D341Med (cell line): ENCODE measurements at places on chromosomes 12 and 14.
A peak's percentile ranks its signal among the peaks of the same experiment; 100 is the strongest.

- DNase-seq, result no peak
Measured at GRCh38 chr14:33707716-33708115, 243.2 kb downstream of the EGLN3 start.

DNA sequence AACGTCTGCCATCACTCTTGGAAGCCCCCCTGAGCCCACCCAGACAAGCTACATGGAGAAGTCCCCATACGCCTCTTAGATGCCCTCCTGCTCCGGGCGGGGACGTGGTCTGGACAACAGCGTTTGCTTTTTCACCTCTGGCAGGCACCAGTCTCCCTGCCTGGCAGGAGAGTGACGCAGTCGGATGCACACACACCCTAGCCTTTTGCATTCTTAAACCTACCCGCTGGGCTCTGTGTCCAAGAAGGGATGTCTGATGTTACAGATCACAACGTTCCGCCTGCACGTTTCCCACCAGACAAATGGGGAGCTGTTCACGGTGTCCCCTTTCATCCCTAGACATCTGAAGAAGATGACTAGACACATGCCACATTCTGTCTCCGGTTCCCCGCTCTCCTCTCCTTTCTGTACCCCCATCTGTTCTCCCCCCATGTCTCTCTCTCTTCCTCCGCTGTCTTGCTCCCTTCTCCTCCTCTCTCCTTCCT, 100.2 kb downstream of the RIMBP2 start:
- DNase-seq, result no peak

- no peak for DNase-seq
Measured at GRCh38 chr12:109549613-109550270, 23.6 kb downstream of the MMAB start.

DNA sequence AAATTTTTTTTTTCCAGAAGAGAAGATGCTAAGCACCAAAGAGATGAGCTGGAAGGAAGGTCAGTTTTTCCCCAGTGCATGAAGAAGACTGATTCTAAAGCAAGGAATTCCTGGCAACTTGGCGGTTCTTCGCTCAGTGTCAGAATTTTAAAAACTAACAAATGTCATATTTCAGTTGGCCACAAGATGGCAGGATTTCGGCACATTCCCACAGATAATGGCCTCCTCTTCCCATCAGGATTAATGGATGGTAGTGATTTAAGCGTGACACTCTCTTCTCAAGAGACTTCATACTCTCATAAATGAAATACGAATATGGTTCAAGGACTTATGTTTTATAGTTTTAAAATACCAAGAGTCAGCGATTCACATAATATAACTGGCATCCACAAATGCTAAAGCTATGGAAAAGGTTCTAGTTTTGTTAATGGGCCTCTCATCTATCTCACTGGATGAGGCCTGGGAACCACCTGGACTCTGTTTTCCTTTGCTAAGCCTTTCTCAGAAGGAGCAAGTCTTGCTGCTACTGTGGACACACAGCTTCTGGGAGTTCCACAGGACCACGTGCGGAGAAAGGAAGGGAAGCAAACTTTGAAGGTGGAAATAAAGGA, 46.1 kb upstream of the PTPRO start:
- peak; percentile 68 for DNase-seq

GRCh38 chr12:104852896-104853295, 105.2 kb downstream of the SLC41A2 start:
- DNase-seq, result no peak

GRCh38 chr12:13631873-13632272, 349.5 kb downstream of the GRIN2B start:
- DNase-seq, result no peak

DNA sequence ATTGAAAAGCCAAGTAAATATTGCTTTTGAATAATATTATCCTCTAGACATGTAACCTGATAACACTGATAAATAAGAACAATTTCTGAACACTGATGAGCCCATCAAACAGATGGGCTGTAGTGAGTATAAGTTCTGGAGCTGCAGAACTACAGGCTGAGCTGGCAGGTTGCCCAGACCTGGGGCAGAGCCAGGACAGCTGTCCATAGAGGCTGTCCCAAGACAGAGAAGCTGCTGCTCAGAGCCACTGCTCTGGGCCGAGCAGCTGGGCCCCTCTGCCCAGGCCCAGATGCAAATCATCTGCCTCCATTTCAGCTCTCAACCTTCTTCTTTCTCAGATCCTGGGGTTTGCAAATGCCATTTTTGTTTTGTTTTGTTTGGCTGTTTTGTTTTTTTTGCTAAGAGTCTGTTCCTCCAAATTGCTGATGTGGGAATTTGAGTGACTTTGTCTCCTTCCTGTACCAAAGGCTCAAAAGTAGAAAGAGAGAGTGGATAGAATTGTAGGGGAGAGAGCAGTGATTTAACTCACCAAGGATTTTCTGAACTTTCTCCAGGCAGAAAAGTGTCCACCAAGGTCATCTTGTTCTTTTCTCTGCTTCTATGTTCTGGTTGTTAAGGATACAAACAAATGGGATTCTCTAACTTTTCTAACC, 4.0 kb upstream of the TESPA1 start:
- peak; percentile 52 for DNase-seq

DNA sequence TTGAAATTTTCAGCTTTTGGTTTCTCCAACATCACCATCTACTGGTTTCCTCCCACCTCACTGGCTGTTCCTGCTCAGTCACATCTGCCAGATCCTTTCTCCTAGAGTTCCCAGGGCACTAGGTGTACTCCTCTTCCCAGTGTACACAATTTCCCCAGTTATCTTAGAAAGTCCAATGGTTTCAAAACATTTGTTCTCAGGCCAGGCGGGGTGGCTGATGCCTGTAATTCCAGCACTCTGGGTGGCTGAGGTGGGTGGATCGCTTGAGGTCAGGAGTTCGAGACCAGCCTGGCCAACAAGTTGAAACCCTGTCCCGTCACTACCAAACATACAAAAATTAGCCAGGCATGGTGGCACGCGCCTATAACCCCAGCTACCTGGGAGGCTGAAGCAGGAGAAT, 60.7 kb downstream of the SPPL3 start:
- DNase-seq, result no peak

DNA sequence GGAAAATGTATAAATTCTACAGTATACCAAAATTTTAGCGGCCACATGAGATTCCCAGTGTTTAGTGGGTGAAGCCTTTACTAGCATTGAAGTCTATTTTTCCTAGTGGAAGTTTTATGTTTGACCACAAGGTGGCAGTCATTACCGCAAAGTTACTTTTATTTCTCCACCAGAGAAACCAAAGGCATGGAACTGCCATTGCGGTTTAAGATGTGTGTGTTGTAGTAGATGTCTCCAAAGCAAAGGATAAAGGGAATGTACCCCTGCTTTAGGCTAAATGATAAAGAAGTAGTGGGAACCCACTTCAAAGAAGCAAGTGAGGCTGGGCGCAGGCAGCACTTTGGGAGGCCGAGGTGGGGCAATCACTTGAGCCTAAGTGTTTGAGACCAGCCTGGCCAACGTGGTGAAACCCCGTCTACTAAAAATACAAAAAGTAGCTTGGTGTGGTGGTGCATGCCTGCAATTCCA, 140.5 kb downstream of the PRKCH start:
- peak; percentile 58 for DNase-seq

GRCh38 chr14:55448141-55448614, 7.8 kb upstream of the TBPL2 start:
- no peak for DNase-seq

DNA sequence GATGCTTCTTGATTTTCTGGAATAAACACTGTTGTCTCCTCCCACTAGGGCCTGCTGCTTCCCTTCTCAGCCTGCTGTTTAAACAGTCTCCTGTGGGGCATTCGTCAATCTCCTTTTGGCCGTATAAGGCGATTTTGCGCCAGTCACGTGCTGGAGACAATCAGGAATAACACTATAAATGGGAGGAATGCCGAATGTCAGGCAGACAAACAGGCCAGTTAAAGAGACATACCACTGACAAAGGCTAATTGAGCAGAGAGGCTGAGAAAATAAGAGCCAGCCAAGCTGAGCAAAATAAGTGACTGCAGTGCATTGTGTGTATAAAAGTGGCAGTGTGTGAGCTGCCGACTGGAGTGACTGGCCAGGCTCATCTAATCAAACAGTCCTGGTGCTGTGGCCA, 23.3 kb downstream of the DMAC2L start:
- peak; percentile 79 for DNase-seq

DNA sequence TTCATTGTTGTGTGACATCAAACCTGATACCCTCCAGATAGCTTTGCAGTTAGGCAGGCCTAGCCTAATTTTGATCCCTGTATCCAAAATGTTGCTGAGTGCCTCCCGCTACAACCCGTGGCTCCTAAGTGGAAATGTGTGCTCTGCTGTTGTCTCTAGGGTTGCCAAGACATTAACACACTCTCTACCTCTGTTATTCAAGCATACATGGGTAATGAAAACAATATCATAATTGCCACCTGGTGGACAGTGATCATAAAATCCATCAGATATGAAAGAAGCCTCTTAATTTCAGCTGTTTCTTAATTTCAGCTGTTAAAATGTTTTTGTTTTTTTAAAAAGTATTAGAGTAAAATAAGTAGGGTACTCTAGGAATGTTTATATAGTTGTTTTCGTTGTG, 93.5 kb downstream of the PLEKHA5 start:
- peak; percentile 52 for DNase-seq

DNA sequence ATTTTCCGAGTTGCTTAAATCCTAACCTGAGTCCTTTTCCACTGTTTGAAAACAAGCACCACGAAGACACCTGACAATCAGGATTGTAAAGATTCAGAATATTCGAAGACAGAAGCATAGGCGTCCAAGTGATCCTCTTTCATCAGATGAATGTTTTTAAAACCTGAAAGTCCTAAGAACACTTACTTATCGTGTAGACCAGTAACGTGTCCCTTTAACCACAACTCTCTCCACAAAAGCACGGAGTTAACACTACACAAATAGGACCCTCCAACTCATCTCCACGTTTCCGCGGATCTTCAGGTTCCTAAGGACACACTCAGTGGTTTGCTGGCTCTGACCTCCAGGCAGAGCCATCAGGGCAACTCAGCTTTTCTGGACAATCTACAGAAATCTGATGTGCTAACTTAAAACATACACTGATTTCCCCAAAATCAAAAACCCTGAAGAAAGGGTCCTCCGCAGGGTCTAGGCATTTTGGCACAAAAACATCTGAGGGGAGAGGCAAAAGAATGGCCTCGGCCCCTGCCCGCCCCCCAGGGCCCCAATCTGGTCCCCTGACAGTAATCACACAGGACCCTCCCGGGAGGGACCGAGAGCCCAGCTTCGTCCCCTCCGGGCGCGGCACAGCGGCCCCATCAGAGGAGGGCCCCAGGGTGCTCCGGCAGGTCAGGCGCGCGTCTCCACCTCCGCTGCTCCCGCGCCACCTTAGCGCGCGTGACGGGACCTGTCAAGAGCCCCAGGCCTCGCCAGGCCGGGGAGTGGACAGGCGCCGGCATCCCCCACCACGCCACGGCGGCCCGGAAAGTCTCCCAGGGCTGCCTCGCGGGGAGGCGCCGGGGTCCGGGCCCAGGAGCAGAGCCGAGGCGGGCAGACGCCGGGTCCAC, 925 bp downstream of the DICER1 start:
- no peak for DNase-seq

GRCh38 chr14:96852823-96853422, 55.7 kb downstream of the VRK1 start:
- peak; percentile 28 for DNase-seq

DNA sequence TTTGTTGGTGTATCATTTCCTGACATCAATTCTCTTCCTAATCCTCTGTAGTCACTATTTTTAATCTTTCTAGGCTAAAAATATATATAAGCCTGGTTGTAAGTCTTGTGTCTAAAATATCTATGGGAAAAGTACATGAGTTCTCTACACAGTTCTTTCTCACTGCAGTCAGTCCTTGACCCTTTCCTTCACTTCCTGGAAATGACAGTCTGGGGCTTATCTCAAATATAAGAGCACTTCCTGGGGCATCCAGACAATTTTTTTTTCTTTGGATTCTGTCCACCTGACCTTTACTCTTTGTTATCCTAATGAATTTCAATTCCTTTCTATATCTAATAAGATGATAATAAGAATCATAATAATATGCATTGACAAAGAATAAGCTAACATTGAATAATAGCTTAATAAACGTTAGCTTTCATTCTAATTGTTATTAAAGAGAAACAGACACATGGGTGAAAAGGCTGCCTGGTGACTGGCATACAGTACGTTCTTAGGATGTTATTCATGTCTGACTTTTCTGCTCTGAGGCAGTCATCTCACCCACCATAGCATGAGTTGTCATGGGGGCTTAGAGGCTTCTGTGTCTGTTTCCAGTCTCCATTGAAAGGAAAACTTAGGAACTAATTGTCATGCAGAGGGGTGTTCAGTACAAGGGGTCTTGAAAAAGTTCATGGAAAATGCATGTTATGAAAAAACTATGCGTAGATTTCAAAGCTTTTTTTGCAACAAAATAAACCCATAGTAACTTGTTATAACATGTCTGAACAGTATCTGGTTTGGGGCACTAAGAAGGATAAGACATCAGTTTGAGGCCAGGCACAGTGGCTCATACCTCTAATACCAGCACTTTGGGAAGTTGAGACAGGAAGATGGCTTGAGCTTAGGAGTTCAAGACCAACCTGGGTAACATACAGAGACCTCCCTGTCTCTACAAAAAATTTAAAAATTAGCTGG, 66.2 kb upstream of the DNM1L start:
- DNase-seq, result no peak

DNA sequence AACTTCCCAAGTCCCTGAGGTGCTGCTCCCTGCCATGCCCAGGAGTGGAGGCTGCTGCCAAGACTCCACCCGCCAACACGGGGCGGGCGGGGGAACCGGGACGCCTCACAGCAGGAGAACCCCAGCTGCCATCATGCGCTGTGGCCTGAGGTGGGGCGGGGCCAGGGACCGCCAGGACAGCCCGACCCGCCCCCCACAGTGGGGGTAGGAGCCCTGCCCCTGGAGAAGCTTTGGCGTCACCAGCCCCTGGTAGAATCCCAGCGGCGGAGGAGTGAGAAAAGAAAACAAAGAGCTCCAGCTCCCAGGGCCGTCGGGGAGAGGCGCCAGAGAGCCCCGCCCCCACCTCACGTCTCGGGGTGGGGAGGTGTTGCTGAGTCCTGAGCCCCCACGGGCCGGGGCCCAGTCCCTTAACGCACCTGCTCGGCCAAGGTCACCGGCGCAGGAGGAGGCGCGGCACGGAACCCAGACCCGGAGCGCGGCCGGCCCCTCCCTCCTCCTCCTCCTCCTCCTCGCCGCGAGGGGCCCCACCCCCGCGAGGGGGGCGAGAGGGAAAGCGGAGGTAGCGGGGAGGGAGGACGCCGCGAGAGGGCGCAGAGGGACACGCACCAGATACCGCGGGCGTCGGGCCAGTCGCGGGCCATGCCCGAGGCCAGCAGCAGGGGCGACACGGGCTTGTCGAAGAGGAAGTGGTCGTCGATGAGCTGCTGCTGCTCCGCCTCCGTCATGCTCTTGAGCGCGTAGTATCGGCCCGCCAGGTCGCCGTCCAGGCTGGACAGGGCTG, 1.8 kb downstream of the CKB start:
- peak; percentile 91 for DNase-seq

- no peak for DNase-seq
Measured at GRCh38 chr12:112029301-112029700, 16.1 kb downstream of the ERP29 start.

GRCh38 chr14:23285530-23286019, 357 bp downstream of the HOMEZ start:
- DNase-seq, result no peak

GRCh38 chr12:63208956-63209355, 58.0 kb upstream of the AVPR1A start:
- DNase-seq, result no peak
